HT-29 (cell line): ENCODE measurements at places on chromosomes 5 and 9. TPM values are rescaled to one million over a fixed set of nuclear protein-coding genes. Genes with fewer than 3 reads are reported as not detected.

Gene GABRA1
- not detected in 2 replicates for total RNA-seq

Gene TTC23L
- not detected in 2 replicates for total RNA-seq

Gene APBA1
- 0.25 and 2.7 TPM in 2 replicates for total RNA-seq

Gene CCL27
- total RNA-seq, result not detected in 2 replicates

Gene CACNA1B
- not detected in 2 replicates for total RNA-seq

Gene GRAMD2B
- 4.0 and 5.7 TPM in 2 replicates for total RNA-seq

- DNase-seq, result no peak
Measured at GRCh38 chr5:177484902-177485549, 11.6 kb upstream of the DBN1 start.

- DNase-seq, result no peak
Measured at GRCh38 chr9:89579741-89580385, 24.9 kb upstream of the GADD45G start.

GRCh38 chr5:180109920-180110319, 38.4 kb upstream of the RNF130 start:
- no peak for DNase-seq

GRCh38 chr5:72498284-72498683, 8.9 kb downstream of the ZNF366 start:
- no peak for DNase-seq
